Breast epithelium (tissue), 4 donors: ENCODE measurements at places on chromosomes 4 and X.

GRCh38 chr4:142358656-142359055 is 487.4 kb downstream of the INPP4B start:
- no peak for DNase-seq

DNA sequence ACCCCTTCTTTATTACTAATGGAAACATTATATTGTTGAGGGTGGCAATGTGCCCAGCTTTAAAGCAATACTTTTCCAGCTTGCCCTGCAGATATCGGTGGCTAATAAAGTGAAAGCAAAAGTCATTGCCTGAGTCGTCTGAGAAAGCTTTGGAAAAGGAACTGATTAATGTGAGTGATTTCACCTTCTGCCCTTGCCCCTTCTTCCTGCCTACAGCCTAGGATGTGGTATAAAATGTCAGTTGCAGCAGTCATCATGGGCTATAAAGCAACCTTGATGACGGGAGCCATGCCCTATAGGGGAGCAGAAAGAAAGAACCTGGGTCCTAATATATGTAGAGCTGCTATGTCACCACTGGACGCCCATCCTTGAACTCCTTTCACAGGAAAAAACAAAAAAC is 132.4 kb upstream of the USP9X start:
- no peak for DNase-seq

DNA sequence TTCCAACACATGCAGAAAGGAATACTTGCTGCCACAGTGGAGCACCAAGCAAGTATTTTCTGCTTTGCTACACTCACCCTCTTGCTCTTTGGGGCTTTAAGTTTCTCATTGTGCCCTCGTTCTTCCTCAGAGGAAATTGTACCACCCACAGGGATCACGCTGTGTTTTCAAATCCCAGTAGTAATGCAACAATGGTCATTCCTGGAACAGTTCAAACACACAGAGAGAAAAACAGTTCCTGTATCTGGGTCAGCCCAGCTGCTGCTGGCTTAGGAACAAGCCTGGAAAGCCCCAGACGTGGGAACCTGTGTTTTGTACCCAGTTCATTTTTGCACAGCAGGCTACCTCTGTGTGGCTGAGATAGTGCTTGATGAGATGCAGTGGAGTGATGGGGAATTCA is 907.8 kb downstream of the STPG2 start:
- DNase-seq, result no peak

DNA sequence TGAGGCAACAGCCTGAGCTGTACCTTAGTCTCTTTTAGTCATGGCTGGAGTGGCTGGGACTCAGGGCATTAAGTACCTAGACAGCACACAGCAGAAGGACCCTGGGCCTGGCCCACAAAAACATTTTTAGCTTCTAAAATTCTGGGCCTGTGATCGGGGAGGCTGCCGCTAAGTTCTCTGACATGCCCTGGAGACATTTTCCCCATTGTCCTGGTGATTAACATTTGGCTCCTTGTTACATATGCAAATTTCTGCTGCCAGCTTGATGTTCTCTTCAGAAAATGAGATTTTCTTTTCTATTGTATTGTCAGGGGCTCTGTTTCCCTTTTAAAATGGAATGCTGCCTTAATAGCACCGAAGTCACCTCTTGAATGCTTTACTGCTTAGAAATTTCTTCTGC is 952.4 kb downstream of the TRAM1L1 start:
- no peak for DNase-seq

GRCh38 chr4:75432683-75433082 is 81.5 kb downstream of the RCHY1 start:
- DNase-seq, result no peak

DNA sequence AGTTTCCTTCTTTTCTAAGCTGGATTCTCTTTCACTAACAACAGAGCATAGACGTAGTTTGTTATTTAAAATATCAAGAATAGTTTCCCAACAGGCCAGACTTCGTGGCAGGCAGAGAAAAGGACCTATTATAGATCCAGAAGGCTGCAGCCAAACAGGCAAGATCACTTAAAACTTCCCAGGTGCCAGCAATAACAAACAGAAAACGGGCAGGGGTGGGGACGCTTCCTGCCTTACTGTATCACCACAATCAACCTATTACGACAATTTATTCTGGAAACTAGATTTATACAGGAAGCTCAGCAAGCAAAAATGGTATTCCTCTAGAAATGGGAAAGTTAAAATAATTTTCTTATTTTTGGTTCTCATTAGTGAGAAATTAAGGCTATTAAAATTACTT is 22.1 kb downstream of the RWDD4 start:
- no peak for DNase-seq

DNA sequence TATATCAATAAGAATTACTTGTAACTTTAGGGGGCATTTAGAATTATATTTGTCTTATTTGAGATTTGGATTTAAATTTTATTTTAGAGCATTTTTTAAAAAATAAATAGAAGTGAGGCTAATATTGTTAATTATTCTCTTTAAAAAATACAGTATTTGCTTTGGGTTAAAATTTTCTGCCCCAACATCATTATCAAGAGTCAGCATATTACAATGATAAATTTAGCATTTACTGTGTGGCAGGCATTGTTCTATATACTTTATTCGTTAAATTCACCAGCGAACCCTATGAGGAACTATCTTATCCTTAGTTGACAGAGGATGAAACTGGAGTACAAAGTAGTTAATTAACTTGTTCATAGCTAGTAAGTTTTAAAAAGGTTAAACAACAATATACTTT is 34.0 kb downstream of the UBE2K start:
- no peak for DNase-seq

- no peak for DNase-seq
Observed at GRCh38 chr4:34664051-34664450, 1580.3 kb downstream of the ARAP2 start.

DNA sequence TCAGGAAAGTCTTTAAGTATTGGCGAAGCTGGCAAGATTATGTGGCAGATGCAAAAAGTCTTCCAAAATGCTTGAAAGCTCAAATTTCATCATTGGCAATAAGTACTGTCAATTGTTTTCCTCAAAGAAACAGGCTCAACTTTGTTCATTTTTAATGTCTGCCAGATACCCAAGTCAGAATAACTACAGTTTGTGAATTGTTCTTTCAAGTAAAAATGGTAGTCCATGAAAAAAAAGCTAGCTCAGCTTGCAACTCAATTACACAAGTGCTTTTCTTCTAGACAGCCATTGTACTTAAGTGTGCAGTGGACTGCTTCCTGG is 70.5 kb downstream of the AFF1 start:
- DNase-seq, result no peak
